ENCODE measurements at places on chromosomes 5 and 9.

DNA sequence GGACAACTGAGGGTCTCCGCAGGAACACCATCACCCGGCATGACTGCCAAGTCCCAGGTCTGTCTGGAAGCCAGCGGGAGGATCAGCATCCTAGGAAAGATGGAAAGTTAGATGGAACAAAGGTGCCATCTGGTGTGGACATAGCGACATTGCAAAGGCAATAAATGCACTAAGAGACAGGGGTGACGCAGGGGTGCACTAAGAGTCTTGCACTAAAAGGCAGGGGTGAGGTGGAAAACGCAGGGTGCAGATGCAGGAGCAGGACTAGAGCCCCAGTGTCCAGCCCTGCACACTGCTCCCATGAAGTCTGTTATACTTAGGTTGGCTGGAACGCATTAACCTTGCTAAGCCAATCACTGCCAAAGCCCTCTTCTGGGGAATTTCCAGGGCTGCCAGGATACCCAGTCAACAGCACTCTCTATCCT, 15.5 kb downstream of the ATOX1 start:
- H3K4me3 ChIP-seq, result no peak overlapping the region
- peak; percentile 74 for DNase-seq
- H3K36me3 ChIP-seq, result peaks cover 9% of the 10 kb centered on the region
- peak overlapping the region; percentile 5 for H3K27ac ChIP-seq

- H3K4me3 ChIP-seq, result no peak overlapping the region
- H3K4me1 ChIP-seq, result no peaks in the 10 kb centered on the region
- no peak for DNase-seq
- no peak overlapping the region for H3K27ac ChIP-seq
- H3K36me3 ChIP-seq, result no peaks in the 10 kb centered on the region
- H3K27me3 ChIP-seq, result peaks cover 71% of the 10 kb centered on the region
Observed at GRCh38 chr5:139872052-139872766, 76.6 kb downstream of the PSD2 start.

- H3K4me1 ChIP-seq, result peaks cover 5% of the 10 kb centered on the region
- no peak overlapping the region for H3K4me3 ChIP-seq
- peaks cover under 1% of the 10 kb centered on the region for H3K36me3 ChIP-seq
- DNase-seq, result no peak
Observed at GRCh38 chr5:81068063-81068462, 107.9 kb downstream of the RASGRF2 start.

DNA sequence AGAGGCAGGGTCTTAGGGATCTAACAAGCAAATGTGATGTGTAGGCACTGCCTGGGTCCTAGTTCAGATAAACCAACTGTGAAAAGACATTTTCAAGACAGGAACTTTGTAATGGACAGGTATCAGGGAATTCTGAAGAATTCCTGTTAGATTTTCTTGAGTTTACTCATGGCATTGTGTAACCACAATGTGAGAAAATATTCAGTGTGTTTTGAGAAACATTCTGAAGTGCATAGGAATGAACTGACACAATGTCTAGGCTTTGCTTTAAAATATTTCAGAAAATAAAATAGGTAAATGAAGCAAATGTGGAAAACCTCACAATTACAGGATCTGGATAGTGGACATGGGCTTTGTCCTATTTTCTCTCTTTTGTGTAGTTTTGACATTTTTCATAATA, 15.2 kb upstream of the AFAP1L1 start:
- no peaks in the 10 kb centered on the region for H3K27me3 ChIP-seq
- H3K36me3 ChIP-seq, result peaks cover 16% of the 10 kb centered on the region
- H3K4me1 ChIP-seq, result peaks cover 13% of the 10 kb centered on the region
- H3K4me3 ChIP-seq, result no peak overlapping the region
- peak; percentile 61 for DNase-seq

DNA sequence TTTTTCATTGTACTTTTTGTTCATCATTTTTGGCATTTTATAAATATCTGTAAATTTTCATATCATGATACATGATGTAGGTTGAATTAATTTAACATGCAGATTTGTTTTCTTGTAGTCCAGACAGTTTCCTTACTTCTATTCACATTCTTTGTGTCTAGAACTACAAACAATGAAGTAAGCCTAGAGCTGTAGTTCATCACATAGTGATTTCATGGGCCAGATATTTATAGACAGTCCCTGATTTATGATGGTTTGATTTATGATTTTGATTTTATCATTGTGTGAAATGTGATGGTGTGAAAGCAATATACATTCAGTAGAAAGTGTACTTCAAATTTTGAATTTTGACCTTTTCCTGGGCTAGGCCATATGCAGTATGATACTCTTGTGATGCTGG, 139.0 kb downstream of the ARHGEF28 start:
- no peak for DNase-seq
- H3K36me3 ChIP-seq, result no peaks in the 10 kb centered on the region
- H3K27me3 ChIP-seq, result no peaks in the 10 kb centered on the region
- H3K27ac ChIP-seq, result peak overlapping the region; percentile 48
- H3K4me1 ChIP-seq, result peaks cover 7% of the 10 kb centered on the region
- H3K4me3 ChIP-seq, result no peak overlapping the region

- no peaks in the 10 kb centered on the region for H3K4me1 ChIP-seq
- H3K36me3 ChIP-seq, result no peaks in the 10 kb centered on the region
- H3K27ac ChIP-seq, result no peak overlapping the region
- no peak overlapping the region for H3K4me3 ChIP-seq
- peaks cover 2% of the 10 kb centered on the region for H3K27me3 ChIP-seq
Observed at GRCh38 chr5:135741040-135741439, 93.4 kb upstream of the SLC25A48 start.

- no peak for DNase-seq
- no peak overlapping the region for H3K27ac ChIP-seq
- H3K4me3 ChIP-seq, result no peak overlapping the region
- no peaks in the 10 kb centered on the region for H3K36me3 ChIP-seq
- no peaks in the 10 kb centered on the region for H3K4me1 ChIP-seq
Observed at GRCh38 chr5:156438076-156438475, 111.1 kb downstream of the SGCD start.

DNA sequence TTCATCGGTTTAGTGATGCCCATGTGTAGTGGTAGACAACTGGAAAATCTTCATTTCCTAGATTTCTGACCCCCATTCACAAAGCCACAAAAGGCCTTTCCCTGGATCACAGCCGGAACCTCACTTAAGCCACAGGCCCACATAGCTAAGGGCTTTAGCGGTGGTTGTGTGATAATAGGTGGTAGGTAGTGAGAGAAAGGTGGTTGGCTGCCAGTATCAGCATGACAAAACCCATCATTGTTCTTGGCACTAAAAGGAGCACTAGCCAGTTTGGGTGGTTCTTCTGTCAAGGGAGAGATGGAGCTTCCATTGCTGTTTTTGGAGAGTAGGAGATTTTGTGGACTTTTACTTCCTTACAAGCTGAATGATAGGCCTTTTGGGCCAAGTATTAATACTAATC, 9.7 kb upstream of the SLC36A2 start:
- no peak overlapping the region for H3K4me3 ChIP-seq
- H3K27me3 ChIP-seq, result no peaks in the 10 kb centered on the region
- H3K27ac ChIP-seq, result no peak overlapping the region
- DNase-seq, result no peak

DNA sequence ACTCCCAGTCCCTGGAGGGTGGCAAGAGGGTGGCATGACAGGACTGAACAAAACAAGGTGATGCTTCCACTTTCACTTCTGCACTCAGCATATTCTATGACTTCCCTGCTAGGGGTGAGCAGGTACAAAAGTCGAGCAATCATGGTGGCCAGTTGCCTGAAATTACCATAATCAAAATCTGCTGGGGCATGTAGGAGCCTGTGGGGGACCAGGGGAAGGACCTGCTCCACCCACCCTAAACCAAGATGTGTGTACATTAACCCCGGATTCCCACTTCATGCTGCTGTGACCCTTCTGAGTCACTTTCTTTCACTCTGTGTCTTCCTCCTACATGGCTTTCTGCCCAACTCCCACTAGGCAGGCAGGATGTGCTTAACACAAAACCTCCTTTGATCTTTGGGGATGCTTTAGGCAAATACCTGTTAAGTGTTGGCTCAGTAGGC, 73.3 kb upstream of the PHF24 start:
- H3K4me3 ChIP-seq, result no peak overlapping the region
- H3K36me3 ChIP-seq, result no peaks in the 10 kb centered on the region
- DNase-seq, result no peak
- H3K27me3 ChIP-seq, result peaks cover 10% of the 10 kb centered on the region

- no peak overlapping the region for H3K27ac ChIP-seq
- H3K27me3 ChIP-seq, result no peaks in the 10 kb centered on the region
- peaks cover 2% of the 10 kb centered on the region for H3K4me1 ChIP-seq
- no peaks in the 10 kb centered on the region for H3K36me3 ChIP-seq
Observed at GRCh38 chr9:3435732-3436131, 90.1 kb downstream of the RFX3 start.

- peaks cover 2% of the 10 kb centered on the region for H3K4me1 ChIP-seq
- no peaks in the 10 kb centered on the region for H3K36me3 ChIP-seq
- no peak overlapping the region for H3K4me3 ChIP-seq
- H3K27me3 ChIP-seq, result no peaks in the 10 kb centered on the region
Observed at GRCh38 chr9:109977521-109977920, 197.5 kb downstream of the PALM2AKAP2 start.

GRCh38 chr5:40743771-40744170, 12.0 kb downstream of the TTC33 start:
- H3K4me3 ChIP-seq, result no peak overlapping the region
- H3K36me3 ChIP-seq, result peaks cover 12% of the 10 kb centered on the region
- no peak overlapping the region for H3K27ac ChIP-seq

GRCh38 chr5:179140293-179140692, 80.1 kb downstream of the ZNF354C start:
- no peak overlapping the region for H3K27ac ChIP-seq
- H3K27me3 ChIP-seq, result no peaks in the 10 kb centered on the region
- peaks cover 5% of the 10 kb centered on the region for H3K4me1 ChIP-seq
- H3K4me3 ChIP-seq, result no peak overlapping the region
- DNase-seq, result no peak

DNA sequence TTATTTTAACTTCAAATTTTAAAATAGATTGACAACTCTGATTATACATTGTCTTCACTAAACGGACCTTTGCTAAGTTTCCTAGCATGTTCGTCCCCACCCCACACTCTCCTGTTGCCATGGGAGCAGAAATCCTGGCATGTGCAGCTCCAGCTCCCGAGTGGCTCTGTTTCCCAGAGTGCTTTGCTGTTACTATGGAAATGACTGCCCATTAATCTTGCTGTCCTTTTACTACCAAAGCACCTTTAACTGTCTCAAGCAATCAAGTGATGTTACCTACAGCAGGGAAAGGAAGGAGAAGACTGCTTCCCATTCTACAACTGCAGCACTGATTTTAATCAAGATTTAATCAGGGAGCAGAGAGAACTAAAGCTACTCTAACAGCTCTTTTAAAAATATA, 212.0 kb upstream of the KIF2A start:
- no peaks in the 10 kb centered on the region for H3K36me3 ChIP-seq
- H3K4me3 ChIP-seq, result no peak overlapping the region
- H3K27me3 ChIP-seq, result no peaks in the 10 kb centered on the region

DNA sequence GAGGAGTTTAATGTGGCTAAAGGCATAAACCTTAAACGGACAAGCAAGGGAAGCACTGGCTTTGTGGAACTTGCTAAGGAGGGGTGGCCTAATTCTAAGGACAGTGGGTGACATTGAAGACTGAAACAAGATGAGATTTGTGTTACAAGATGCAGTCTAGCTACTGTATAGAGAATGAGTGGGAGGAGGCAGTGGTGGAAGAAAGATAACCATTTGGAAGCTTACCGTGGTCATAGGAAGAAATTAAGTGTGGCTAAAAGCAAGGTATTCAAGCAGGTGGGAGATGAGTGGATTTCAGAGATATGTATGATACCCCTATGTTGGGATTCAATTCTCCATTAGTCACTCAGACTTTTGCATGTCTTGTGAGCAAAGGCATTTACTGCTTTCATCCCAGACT, 4.6 kb downstream of the PAM start:
- H3K27me3 ChIP-seq, result no peaks in the 10 kb centered on the region
- no peaks in the 10 kb centered on the region for H3K36me3 ChIP-seq
- no peak overlapping the region for H3K27ac ChIP-seq
- no peak overlapping the region for H3K4me3 ChIP-seq
- no peak for DNase-seq

DNA sequence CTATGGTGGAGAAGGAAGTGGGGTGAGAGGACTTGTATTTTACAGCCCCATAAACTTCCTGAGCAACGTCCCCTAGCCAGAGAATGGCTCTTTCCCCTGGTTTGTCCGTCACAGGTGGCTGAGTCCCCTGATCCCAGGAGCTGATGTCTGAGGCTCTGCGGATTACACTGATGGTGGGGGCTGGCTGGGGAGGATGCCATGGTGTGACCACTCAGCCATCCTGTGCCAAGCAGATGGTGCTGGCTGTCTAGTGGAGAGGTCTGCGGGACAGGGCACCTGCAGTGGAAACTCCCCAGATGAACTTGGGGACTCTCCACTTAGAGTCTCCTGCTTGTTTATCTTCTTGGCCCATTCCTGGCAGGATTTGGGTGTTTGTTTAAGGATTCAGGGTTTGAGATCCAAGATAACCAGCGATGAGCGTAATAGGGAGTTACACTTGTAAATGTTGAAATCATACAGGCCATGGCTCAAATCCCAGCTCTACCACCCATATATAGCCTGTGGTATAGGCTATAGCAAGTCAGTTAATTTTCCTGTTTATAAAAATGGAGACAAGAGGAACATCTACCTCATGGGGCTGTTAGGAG, 4.7 kb upstream of the PTGS1 start:
- peaks cover 27% of the 10 kb centered on the region for H3K4me1 ChIP-seq
- H3K27me3 ChIP-seq, result no peaks in the 10 kb centered on the region
- H3K4me3 ChIP-seq, result no peak overlapping the region
- peak; percentile 88 for DNase-seq

- no peak overlapping the region for H3K27ac ChIP-seq
- no peak for DNase-seq
- H3K27me3 ChIP-seq, result no peaks in the 10 kb centered on the region
Observed at GRCh38 chr5:96870094-96871026, 5.9 kb upstream of the ERAP2 start.

DNA sequence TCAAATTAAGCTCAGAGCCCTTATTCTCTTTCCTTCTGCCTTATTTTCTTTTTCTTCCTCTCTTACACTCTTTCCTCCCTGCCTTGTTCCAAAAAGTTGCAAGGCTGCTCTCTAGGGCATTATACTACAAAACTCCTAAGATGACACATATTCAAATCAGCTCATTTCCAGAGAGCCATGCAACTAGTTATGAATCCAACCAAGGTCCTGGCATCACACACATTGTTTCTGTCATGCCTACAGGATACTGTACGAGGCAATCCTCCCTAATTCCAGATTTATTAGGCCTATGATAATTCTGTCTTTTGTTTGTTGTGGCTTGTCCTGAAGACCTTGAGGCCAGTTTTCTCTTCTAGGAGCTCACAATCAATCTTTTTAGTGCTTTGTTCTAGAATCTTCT, 87.0 kb upstream of the TBCA start:
- no peaks in the 10 kb centered on the region for H3K36me3 ChIP-seq
- H3K4me3 ChIP-seq, result no peak overlapping the region
- no peak for DNase-seq
- H3K27me3 ChIP-seq, result peaks cover 22% of the 10 kb centered on the region

DNA sequence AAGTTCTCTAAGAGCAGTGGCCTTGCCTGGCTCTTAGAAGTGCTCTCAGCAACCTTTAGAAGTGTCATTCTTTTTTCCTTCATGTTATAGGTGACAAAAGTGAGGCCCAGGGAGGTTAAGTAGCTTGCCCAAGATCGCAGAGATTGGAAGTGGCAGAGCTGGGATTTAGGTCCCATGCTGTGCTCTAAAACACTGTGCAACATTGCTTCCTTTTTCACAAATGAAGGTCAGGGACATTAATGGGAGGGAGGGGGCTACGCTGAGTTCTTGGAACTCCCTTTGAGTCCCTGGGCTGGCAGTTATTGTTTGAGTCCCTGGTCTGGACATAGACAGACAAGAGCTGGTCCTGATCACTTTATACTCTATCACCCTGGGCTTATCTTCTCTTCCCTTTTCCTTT, 45.3 kb downstream of the PAM start:
- H3K27ac ChIP-seq, result no peak overlapping the region
- H3K36me3 ChIP-seq, result no peaks in the 10 kb centered on the region
- no peaks in the 10 kb centered on the region for H3K27me3 ChIP-seq
- DNase-seq, result no peak
